B cell (primary cell): ENCODE measurements at places on chromosomes 6 and 20. TPM values are rescaled to one million over a fixed set of nuclear protein-coding genes. Genes with fewer than 3 reads are reported as not detected.

DNA sequence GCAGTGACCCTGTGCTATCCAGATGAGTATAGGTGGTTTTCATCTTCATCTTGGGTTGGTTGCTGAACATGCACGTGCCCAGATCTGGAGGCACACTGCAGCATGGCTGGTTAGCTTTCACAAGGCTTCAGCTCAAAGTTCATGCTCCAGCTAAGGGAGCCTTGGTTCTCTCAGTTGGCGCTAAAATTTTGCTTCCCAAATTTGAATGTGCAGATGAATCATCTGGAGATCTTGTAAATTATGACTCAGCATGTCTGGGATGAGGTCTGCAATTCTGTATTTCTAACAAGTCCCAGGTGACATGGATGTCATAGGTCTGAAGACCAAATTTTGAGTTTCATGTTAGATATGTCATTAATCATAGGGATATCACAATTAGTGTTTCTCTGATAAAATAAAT, 230.8 kb downstream of the FOXA2 start:
- DNase-seq: no peak

DNA sequence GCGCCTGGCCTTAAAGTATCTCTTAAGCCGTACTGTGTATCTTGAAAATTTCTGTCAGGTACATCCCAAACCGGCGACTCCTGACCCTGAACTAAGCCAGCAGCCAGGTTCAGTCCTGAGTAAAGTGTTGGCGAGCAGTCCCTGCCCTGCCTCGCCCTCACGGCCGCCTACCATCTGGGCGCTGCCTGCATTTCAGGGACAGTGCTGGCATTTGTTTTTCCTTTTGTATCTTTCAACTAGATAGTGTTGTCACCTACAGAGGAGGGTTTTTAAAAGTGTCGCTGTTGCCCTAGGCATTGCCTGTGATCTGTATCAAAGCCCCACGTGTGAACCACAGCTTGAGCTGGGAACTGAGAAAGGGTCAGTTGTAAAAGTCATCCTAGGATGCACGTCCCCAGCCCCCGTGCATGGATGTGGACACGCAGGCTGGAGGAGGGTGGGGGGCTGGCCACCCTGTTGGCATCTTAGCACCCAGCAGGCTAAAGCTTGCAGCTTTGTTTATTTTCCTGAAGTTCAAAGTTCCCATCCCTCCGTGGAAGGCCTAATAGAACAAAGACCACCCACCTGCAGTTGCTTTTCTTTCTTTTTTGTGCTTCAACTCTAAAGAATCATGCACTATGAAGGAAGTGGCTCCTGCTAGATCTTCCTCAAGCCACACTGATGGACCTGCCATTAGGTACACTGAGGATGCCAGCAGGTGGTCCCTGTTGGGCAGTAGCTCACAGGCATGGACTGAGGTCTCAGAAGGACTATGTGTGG, 136.8 kb downstream of the ZDHHC14 start:
- no peak for DNase-seq

DNA sequence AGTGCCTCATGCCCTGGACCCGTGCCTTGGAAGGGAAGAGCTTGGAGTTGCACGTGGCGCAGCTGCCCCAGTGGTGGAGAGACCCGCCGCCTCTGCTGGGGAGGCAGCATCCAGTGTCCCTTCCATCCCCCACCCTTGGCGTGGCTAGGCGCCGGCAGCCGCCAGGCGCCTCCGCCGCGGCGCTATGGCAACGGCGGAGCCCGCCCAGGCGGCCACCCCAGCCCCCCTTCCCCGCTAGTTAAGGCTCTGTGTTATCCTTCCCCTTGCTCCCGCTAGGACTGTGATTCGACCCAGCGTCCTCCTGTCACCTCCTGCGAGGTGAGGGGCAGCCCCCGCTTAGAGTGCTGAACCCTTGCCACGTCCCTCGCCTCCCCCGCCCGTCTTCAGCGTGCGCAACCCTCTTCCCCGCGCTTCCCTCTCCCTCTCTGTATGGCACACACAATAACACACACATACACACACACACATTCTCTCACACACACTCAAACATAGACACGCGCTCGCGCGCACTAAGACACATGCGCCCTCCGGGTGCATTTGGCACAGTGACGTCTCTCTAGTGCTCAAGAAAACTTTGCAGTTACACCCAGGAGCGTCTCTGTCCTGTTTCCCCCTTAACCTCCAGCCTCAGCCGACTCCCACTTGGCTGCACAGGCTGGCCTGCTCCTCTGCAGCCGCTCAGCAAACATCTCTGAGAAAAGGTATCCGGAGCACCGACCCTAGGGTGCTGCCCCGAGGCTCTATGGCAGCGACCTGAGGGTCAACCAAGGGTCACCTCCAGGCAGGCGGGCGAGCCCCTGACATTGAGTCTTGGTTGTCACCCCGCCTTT, 8.5 kb downstream of the GRIK2 start:
- DNase-seq: no peak

DNA sequence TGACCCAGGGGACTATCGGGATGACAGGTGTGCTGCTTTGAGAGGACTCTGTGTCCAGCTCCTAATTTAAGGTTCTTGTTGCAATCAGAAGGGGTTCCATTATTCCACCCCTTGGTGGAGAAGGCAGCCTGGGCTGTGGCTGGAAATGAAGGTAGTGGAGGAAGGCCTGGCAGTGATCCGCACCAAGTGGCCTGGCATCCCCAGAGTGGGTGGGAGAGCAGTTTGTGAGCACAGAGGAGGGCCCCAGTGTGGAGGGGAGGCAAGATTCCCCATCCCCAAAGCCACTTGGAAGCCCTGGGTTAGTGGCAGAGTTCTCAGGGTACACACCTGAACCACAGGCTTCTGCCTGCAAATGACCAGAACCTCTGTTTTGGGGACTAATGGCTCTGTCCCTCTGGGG, 2.3 kb downstream of the TGM3 start:
- no peak for DNase-seq

DNA sequence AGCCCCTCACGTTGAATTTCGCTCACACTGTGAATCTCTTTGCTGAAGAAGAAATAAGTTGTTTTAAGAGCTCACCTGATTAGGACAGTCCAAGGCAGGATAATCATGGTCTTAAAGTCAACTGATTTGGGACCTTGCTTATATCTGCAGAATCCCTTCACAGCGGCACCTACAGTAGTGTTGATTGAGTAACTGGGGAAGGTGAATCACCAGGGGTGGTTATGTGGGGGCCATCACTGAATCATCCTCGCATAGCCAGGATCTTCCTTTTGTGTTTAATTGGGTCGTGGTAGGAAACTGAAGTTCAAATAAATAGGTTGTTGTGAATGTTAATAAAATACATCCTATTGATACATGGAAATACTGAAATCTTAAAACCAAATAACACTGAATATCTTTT, 20.2 kb upstream of the MICA start:
- no peak for DNase-seq

DNA sequence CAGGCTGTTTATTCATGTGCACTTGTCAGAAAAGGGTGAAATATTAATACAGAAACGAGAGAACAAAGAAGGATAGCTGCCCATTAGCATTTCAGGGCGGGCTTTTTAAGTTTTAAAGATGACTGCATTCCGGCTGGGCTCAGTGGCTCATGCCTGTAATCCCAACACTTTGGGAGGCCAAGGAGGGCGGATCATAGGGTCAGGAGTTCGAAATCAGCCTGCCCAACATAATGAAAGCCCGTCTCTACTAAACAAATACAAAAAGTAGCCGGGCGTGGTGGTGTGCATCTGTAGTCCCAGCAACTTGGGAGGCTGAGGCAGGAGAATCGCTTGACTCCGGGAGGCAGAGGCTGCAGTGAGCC, 130.5 kb downstream of the HFE start:
- no peak for DNase-seq

DNA sequence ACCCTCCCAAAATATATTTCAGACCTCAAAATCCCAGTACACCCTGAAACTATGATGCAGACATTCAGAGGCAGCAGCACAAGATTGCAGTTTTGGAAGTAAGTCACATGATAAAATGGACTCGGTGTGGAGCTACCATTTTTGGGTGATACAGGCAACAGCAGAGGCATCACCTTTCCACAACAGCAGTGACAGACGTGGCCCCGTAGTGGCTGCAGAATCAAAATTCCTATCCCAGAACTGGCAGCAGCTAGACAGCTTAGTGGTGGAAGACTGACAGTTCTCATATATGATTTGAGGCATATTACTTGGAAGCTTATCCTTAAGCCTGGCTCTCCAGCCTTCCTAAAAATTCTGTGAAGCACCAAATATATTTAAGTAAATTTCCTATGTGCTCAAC, 19.9 kb downstream of the PLN start:
- DNase-seq: no peak

DNA sequence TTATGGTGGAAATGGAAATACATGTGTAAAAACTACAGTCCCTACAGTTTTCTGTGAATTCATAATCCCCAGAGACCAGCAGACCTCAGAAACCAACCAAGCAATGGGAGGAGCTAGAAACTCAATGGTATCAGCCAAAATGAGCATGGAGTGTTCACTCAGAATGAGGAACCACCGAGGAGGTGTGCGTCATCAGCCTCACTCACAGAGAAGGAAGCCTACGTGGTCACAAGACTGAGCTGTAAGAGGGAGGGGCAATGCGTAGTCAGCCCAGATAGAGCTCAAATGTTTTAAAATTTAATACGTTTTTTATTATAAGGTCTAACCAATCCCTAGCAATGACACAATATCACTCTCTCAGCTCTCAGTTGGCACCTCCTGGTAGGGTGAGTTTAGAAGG, 17.4 kb downstream of the MYLK4 start:
- peak; percentile 91 for DNase-seq

DNA sequence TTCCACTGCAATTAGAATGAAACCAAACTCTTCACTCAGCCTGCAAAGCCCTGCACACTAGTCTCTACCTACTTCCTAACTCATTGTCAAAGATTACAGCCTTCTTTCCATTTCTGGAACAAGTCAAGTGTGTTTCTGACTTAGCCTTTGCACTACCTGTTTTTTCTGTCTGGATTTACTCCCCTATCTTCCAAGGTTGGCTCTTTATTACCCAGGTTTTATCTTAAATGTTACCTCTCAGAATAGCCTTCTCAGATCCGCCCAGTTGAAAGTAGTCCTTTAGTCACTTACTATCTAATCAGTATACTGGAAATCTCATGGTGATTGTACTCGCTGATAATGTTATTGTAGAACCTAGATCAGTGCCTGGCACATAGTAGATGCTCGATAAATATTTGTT, 42.7 kb downstream of the TBPL1 start:
- DNase-seq: no peak

GRCh38 chr20:63546256-63546955, 1.1 kb downstream of the SRMS start:
- DNase-seq: no peak

DNA sequence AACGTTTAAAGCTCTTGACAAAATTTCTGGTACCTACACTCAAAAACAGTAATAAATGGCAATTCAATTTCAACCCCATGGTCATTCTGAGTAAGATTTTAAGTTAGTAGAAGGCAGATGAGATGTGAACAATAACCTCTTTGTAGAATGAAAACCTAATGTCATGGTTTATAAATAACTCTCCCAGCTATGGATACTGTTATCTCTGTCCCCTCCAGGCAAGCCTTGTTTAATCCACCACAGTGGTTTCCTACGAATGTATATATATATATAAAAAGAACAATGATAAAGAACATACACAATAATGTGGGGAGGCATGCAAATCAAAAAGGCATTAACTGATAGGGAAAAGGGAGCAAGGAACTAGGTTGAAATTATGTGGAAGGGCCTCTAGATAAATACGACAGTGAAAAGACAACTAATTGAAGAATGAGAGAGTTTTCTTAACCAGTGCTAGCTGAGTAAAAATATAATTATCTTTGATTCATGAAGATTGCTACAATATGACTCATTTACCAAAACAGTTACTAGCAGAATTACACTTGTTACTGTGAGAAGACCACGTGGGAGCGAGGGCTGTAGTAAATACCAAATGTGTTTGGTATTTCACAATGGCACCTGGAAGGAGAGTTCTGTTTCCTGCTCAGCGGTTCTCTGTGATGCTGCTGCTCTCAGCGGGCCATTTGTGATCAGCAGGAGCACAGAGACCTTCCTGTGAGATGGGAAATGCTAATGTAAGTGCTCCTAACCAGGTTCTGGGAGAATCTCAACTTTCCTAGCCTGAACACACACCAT, 173.7 kb downstream of the MBOAT1 start:
- DNase-seq: no peak

DNA sequence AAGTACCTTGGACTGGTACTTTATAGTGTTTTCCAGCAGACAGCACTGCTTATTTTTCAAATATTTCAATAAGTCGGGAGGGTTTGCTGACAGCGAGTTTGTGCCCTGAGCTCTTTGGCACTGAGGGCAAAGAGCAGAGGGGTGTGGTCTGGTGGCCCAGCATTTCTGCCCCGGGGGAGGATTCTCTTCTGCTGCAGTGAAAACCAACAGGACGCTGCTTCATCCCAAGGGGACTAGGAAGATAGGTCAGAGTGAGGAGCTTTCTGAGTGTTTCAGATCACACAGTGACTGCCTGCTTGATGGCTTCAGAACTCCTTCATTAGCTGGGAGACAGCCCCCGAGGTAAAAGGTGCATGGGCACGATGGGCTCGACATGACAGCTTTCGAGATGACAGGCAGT, 8.6 kb downstream of the ULBP2 start:
- DNase-seq: no peak

DNA sequence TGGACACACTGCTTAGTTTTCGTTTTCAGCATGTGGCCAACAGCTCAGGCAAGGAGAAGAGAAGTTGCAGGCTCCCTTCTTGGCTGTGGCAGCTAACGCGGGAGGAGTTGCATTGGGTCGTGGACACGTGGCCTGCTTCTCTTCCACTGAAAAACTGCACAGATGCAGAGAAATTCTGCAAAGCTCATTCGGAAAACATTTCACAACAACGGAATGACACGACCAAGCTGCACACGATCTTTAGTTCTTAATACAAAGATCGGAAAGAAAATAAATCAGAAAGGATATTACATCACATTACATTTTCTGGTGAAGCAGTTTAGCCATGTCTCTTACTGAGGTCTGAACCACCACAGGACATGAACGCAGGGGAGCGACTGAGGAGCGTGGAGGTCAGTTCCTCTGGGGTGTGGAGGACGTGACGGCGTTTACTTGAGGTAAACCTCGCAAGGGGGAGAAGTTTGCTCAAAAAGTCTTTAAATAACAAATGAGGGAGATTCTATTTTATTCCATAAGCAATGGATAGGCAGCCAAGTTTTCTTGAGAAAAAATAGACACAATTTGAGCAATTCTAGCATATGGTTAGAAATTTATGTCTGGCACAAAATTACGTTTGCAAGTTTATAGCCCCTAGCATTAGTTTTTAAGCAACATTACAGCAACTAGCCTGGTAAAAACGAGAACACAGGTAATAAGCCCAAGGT, 178.3 kb downstream of the THBS2 start:
- DNase-seq: no peak

GRCh38 chr6:111721753-111722154, 116.1 kb upstream of the TRAF3IP2 start:
- peak; percentile 54 for DNase-seq

NOP56 gene
- total RNA-seq: 229 and 247 TPM in 2 replicates

FILIP1 gene
- total RNA-seq: not detected in 2 replicates

ADGRG6 gene
- total RNA-seq: not detected in 2 replicates

ZNF334 gene
- total RNA-seq: 0.07 and 0.22 TPM in 2 replicates

FAM217A gene
- not detected in 2 replicates for total RNA-seq

DYNLT2 gene
- total RNA-seq: 6.9 and 7.2 TPM in 2 replicates

PACSIN1 gene
- 0.20 TPM in 1 of 2 replicates, not detected in the other for total RNA-seq
